Muscle of leg (tissue), 16 donors: ENCODE measurements at places on chromosomes 7 and 10. TPM values are rescaled to one million over a fixed set of nuclear protein-coding genes. Genes with fewer than 3 reads are reported as not detected.
A peak's percentile ranks its signal among the peaks of the same experiment; 100 is the strongest.

- peak; percentile 60 for DNase-seq
Measured at GRCh38 chr7:123748171-123748733, 551 bp downstream of the WASL start.

- no peak for DNase-seq
Measured at GRCh38 chr10:77669892-77670291, 32.3 kb upstream of the KCNMA1 start.

DNA sequence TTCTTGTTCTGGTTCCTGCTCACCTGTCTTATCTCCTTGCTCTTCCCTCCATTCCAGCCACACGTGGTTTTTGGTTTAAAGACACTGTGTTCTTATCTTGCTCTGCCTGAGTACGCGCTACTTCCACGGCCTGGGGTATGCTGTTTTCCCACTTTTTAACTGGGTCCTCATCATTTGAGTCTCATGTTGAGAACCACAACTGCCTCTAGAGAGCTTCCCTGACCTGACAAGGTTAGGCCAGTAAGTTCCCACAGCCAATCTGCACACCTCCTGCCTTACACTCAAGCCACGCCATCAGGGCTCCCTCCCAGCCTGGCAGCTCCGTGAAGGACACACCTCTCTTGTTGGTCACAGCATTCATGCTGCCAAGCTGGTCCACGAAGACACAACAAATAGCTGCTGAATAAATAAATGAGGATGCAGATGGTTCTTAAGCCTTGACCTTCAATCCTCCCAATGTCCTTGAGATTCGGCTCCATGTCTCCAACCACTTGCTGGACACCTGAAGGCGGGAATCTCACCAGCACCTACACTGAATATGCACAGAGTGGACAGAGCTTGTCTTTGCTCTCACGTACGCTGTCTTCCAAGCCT lies 201.7 kb upstream of the KLF14 start:
- DNase-seq = no peak

GRCh38 chr7:74231232-74231590 lies 21.4 kb downstream of the LAT2 start:
- no peak for DNase-seq

- DNase-seq = no peak
Measured at GRCh38 chr10:132975831-132976682, 33.7 kb upstream of the CFAP46 start.

- DNase-seq = no peak
Measured at GRCh38 chr7:36309716-36310115, 79.9 kb upstream of the ANLN start.

DNA sequence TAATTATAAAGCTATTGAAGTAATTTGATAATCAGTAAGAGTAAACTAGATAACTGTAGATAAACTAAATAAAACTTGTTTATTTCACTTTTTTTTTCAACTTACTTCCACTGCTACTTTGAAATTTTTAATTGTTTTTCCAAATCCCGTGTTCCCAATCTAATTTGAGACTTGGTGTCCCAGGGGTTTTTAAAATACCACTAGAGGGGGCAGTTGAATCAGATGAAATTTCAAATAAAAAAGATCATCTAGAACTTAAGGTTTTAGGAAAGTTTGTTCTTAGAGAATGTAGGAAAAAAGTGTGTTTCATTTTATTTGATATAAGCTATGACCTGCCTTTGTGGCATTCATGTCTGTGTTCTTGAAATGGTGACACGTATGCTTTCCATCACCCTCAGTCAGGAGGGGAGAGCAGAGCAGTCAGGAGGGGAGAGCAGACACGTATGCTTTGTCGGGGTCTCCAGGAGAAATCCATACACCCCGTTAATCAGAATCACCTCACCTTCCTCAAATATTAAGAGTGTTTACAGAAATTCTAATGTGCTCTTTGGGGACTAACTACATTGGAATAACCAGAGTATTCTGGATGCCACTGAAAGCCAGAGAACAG lies 49.9 kb downstream of the C10orf67 start:
- no peak for DNase-seq

GRCh38 chr7:25084821-25085220 lies 40.2 kb downstream of the CYCS start:
- no peak for DNase-seq

DNA sequence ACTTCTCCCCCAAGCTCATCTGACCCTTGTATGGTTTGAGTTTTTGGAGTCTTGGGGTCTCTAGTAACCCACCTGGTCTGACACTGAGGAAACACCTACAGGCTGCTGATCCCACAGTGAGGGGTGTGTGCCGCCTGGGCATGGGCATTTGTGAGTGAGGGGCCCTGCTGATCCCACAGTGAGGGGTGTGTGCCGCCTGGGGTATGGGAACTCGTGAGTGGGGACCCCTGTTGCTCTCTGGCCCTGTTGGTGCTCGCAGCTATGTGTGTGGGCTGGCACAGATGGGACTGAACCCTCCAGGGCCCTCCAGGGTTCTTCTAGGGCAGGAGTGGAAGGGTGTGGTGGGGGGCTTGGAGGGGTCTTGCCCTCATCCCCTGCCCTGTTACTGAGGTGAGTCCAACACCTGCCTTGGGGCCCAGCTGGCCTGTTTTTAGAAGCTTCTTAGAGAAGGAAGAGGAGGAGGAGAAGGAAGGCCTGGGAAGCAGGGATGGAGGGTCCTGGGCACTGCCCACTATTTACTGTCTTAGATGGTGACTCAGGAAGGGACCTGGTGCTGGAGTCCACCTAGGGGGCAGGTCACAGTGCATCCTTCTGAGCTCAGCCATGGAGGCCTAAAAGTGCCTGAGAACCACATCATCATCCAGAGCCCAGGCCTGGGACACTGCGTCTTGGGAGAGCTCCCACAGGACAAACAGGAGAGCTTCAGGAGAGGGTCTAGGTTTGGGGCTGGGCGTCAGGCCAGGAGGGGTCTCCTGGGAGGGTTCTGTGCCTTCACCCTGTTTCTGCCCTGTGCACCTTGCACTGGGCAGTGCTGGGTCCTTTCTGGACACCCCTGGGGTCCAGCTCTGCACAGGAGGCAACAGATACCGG lies 36.2 kb upstream of the ZNF716 start:
- DNase-seq = no peak

- no peak for DNase-seq
Measured at GRCh38 chr10:75487087-75487754, 55.8 kb downstream of the LRMDA start.

DNA sequence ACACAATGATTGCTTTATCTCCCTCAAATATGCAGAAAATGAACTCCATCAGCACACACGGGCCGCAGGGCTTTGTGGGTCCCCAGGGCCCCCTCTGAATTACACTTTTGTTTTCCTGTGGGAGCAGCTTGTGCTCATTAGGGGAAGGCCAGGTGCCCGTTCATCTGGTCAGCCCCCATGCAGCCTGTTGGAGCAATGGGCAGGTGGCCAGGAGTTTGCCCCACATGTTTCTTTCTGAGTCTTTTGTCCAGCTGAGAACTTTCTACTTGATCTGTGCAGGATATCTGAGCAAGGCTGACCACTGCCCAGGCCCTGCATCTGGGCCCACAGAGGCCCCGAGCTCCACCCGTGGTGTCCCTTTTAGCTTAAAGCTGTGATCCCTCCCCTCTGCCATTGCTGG lies 105.3 kb upstream of the FAM20C start:
- no peak for DNase-seq

DNA sequence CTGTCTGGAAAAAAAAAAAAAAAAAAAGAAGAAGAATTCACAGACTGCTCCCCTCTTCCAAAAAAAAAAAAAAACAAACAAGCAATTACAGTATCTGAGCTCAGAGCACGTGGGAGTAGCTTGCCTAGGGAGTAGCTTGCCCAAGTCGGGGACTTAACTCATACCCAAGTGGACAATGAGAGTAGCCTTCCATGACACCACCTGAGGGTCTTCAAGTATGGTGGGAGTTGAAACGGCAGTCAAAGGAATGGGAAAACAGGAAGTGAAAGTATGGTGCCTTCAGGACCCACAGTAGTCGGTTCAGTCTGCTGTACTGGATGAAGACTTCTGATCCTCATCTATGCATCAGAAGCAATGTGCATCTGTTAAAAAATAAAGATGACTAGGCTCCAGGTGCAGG lies 10.6 kb downstream of the VOPP1 start:
- DNase-seq = no peak

DNA sequence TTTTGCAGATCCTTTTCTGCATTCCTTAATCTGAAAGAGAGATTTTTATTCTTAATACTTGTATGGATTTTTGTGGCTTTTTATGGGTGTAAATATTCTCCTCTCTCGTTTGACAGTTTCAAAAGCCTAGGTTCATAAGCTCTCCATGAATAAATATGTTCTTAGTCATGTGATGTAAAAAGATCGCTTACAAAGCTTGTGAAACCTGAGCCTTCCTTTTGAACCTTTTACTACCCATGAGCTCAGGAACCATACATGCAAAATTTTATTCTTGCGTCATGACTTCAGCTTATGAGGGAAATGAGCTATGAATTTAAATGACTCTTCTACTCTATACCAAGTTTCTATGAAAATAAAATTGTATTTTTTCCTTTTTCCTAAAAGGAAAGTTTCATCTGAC lies 98.7 kb downstream of the POLL start:
- DNase-seq = no peak

- peak; percentile 75 for DNase-seq
Measured at GRCh38 chr7:25777969-25778708, 373.9 kb upstream of the NFE2L3 start.

- DNase-seq = no peak
Measured at GRCh38 chr10:81847675-81848074, 27.3 kb upstream of the NRG3 start.

DNA sequence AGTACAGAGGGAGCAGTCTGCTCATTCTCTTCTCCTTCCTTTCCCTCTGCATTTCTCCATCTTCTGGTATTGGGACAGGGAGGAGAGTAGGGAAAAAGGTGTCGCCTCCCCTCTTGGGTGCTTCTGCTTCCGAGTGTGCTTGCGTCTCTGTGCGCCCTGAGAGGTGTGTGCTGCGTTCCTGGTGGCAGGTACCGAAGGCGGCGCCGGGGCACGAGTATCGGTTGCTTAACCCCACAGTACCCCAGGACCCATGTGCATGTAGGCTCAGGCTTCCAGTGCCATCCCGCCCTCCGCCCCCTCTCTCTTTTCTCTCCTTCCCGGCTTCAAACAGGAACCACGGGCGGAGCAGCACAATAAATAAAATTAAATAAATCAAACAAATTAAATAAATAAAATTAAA lies 169.3 kb upstream of the GLI3 start:
- DNase-seq = no peak

PDE6C gene
- polyA plus RNA-seq = 2.1 TPM

GNAI1 gene
- 36.0 TPM for polyA plus RNA-seq

PNLIPRP3 gene
- polyA plus RNA-seq = 0.05 TPM

ZPBP gene
- polyA plus RNA-seq = not detected

CHST15 gene
- polyA plus RNA-seq = 16.4 TPM

CADPS2 gene
- polyA plus RNA-seq = 7.6 TPM

SCRN1 gene
- polyA plus RNA-seq = 30.4 TPM

IGF2BP3 gene
- 26.2 TPM for polyA plus RNA-seq

FKBP6 gene
- 0.20 TPM for polyA plus RNA-seq
